ENCODE measurements at places on chromosomes 1 and 21.

DNA sequence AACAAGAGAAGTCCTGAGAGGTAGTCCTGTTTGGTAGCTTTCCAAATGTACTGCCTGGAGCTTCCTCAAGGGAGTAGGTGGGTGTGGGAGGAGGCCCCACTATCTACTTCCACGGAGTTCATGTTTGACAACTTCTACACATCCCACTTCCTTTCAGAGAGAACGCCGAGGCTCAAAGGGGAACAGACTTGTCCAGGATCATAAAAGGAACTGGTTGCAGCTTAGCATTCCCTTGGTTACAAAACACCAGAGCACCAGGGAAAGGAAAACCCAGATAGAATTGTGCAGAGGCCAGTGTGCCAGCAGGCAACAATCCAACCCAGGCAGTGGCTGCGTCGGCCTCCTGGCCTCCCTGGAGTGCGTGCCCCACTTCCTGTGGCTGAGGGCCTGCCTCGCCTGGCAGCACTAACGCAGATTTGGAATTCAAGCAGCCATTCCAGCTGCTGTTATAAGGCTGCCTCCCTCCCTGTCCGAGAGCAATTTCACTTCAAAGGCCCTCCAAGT is 4.2 kb upstream of the RAP1GAP start:
- DNase-seq: peak; percentile 25

DNA sequence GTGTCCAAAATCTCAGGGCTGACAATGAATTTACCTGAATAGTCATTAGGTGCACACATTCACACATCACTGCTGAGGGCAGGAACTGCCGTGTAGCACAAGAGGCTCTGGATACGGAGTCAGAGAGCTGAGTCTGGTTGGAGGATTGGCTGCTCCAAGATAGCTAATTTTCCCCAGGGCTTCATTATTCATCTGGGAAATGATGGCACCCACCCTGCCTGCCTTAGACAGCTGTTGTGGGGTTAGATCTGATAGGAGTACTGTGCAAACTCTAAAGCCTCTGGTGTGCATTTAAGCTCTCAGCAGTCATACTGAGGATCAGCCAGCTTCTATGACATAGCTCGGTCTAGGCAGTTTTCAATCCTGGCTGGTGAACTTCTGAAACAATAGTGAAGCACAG is 67.0 kb downstream of the LMX1A start:
- no peak for DNase-seq

DNA sequence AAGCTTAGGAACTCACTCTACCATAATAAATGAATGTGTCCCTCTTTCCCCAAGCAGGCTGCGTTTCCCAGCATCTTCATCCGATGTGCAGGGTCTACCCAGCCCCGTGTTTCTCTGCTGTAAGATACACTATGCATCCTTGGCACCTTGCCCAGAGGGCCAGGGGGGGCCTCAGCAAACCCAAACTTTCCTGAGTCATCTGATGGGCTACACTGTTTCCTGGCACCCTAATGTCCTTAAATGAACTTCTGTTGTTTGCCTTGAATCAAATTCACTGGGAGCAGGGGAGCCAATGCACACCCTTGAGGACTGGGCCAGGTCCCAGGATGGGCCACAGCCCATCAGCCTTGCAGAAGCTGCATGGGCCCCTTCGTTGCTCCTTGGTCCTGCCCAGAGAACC is 145.5 kb downstream of the IGSF21 start:
- DNase-seq: no peak

DNA sequence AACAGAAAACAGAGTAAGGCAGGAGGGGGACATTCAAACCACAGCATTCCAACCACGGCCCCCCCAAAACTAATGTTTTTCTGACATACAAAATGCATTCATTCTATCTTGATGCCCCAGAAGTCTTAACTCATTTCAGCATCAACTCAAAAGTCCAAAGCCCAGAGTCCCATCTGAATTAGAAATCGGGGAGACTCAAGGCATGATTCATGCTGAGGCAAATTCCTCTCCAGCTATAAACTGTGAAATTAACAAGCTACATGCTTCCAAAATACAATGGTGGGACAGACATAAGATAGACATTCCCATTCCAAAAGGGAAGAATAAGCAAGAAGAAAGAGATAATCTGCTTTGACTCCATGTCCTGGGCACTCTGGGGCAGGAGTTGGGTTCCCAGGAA is 73.9 kb downstream of the KCNJ15 start:
- no peak for DNase-seq

GRCh38 chr1:111888740-111889376 is 100.6 kb downstream of the KCND3 start:
- DNase-seq: no peak

DNA sequence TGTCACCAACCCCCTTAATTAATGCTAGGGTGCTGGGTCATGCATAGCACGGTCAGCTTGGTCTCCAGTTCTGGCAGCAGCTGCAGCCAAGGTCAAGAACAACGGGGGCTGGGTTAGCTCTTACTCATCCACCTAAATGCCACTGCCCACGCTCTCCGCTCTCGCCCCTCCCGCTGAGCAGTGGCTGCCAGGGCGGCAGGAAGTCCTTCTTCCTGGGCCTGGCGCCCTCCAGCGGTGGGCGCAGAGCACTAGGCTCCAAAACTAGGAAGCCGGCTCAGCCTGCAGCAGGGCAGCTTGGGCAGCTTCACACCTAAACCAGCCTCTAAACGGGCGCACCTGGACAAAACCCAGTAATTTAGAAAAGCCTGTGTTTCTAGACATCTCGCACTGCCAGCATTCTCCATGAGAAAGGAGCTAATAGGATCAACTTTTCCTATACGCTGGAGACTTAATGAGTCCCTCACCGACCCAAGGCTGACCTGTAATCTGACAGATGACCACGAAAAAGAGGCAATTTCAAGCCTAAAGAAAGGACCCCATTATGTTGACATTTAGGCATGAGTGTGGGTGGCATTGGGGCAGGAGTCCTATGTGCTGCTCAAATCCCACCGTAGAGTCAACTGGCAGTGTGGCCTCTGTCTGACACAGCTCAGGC is 78.4 kb upstream of the LRRN2 start:
- peak; percentile 64 for DNase-seq

- peak; percentile 34 for DNase-seq
These were observed 408.0 kb downstream of the SIPA1L2 start for GRCh38 chr1:232221802-232222499.

DNA sequence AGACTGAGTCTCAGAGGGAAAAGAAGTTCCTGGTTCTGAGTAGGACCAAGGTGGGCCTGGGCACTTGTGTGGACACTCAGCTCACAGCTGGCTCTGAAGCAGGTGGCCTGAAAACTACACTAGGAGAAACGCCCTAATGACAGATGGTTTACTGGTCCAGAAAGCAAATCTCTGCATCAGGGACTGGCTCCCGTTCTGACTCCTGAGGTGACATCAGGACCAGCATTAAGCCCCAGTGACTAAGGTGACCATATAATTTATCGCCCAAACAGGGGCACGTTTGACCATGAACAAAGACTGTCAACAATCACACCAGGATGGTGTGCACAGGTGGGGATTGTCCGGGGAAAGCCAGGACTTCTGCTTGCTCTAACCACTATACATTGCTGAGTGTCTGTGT is 12.2 kb upstream of the CD34 start:
- no peak for DNase-seq

DNA sequence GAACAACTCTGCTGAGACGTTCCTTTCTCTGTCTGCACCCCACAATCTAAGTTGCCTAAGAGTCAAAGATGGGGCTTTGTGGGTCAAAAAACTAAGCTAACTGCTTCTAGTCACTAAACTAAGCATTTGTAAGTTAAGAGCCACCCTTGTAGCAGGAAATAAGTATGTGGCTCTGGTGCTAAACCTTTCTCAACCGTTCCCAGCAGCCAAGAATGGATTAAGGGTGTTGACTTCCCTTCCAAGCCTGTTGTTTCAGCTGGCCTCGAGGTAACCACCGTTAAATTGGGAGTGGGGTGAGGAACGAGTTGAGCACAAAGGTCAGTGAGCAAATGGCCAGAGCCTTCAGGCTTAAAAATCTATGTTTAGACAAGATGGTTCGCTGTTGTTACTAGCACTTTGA is 169.1 kb downstream of the TRIM33 start:
- DNase-seq: no peak

DNA sequence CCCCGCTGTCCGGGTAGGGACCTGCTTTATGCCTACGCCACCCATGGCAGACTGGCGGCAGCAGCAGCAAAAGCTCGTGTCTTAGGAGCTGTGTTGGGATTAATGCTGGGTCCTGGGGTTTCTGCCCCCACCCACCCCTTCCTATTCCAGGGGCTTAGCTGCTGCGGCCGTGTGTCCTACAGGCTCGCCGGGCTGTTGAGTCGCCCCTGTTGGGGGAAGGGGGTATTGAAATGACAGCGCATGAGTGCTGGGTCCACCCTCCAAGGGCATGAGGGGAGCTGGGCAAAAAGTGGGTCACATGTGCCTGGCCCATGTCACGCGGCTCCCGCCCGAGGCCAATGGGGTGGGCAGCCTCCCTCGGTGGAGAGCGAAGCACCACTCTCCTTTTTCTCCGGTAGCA is 118.3 kb upstream of the COL6A1 start:
- no peak for DNase-seq

- no peak for DNase-seq
These were observed 72.5 kb downstream of the ASTN1 start for GRCh38 chr1:177092001-177092400.

GRCh38 chr1:148379697-148380096 is 103.4 kb downstream of the PPIAL4G start:
- DNase-seq: no peak

DNA sequence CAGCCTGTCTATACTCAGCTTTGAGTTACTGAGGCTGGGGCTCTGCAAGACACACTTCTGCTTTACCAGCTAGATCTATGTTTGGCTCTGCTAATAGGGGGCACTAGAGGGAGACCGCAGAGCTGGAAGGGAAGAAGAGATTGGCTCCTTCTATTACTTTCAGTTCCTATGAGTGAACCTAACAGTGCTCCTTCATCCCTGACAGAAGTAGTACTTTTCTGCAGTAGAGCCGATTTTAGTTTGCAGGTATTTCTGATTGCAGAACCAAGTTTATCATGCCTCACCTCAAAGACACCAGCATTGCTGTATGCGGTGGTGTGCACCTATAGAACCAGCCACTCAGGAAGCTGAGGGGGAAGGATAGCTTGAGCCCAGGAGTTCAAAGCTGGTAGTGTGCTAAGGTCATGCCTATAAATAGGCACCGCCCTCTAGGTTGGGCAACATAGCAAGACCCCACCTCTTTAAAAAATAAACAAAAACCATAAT is 5.7 kb upstream of the ZDHHC18 start:
- no peak for DNase-seq

DNA sequence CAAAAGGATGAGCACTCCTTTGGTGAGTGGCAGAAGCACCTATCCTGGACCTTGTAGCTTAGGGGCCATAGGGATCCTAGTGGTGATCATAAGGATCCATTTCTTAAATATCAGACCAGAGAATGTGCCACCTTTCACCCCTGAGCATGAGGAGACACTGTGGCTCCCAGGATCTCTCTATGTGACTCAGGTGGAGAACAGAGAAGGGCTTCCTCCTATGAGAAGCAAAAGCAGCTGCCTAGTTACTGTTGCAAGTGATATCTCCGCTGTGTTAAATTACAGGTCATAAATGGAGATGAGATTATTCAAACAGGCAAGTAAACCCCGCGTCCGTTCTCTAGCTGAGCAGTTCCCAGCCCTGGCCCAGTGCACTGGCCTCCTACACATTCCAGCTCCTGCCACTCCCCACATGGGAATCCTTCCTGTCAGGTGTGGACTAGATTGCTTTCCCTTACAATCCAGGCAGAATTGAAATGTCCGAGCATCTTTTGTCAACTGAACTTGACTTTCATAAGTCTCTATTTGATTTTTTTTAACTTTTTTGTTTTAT is 26.3 kb downstream of the CLEC20A start:
- DNase-seq: no peak

DNA sequence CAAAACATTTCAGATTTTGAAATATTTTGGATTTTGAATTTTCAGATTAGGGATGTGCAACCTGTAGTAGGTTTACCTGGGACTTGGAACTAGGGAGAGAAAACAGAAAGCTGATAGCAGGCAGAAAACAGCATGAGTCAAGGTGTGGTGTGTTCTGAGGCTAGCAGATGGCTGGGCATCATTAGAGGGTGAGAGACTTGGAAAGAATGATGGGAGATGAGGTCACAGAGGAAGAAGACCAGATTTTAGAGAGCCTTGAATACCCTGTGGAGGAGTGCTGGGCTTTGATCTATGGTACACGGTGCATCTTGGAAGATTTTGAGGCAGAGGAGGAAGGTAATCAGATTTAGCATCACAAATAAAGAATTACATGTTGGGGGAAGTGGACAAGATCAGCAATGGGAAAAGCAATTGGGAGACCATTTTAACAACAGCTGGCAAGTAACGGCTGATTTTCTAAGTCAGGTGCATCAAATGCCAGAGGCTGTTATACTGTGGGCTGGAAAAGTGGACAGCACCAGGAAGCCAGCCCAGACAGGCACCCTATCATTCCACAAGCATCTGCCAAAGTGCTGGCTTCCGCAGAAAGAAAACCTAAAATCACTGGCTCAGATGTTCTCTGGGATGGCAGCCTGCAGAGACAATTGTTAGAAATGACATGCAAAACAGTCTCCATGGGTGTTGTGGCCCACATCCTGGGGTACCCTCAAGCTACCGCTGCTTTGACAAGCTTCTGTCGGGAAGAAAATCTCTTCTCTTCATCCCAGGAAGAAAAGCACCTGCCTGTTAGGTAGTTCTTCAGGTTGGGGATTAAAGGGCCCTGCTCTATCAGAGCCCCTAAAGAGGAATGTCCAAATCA is 30.9 kb upstream of the CAMK1G start:
- DNase-seq: no peak

All from IMR-90 (cell line).